ENCODE measurements at places on chromosomes 12 and 14.

DNA sequence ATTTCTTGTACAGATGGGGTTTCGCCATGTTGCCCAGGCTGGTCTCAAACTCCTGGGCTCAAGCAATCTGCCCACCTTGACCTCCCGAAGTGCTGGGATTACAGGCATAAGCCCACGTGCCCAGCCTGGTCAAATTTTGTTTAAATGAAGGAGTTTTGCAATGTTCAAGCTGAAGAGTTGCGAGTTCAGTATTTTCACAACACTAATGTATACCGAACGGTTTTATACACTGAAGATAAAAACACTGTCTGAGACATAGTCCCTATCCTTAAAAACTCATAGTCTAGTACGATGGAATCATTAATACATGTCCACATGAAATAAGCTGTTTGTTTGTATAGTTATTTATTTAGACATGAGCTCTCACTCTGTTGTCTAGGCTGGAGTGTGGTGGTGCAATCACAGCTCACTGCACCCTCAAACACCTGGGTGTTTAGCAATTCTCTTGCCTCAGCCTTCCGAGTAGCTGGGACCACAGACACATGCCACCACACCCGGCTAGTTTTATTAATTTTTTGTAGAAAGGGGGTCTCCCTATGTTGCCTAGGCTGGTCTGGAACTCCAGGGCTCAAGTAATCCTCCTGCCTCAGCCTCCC lies 15.4 kb downstream of the TRAPPC6B start:
- no peak for DNase-seq

DNA sequence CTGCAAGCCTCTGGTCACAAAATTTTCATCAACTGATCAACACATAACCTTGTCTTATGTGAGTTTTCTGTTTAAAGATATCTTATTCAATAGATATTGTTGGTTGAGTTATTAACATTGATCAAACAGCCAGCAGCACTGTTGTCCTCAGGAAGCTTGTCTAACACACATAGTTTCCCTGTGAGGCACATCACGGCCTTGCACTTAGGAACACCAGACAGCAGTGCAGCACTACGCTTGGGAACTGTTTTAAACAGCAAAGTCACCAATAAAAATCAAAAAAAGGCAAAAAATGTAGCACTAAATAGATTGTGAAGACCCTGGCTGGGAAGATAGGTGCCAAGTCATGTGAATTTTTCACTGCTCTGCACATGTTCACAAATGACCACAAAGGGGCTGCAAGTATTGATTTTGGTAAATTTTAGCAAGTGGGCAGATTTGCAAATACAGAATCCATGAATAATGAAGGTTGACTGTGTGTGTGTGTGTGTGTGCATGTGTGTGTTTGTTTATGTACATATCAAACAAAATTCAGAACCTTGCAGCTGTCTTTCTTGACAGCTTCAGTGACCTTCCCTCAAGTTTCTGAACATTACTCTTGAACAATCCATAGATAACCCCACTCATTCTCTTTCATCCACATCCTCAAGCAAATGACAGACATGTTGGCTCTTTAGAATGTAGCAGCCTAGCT lies 28.9 kb downstream of the VDR start:
- no peak for DNase-seq

- DNase-seq = no peak
Measured at GRCh38 chr12:85350356-85350755, 70.3 kb downstream of the ALX1 start.

- DNase-seq = no peak
Measured at GRCh38 chr12:113955109-113955970, 10.8 kb downstream of the RBM19 start.

DNA sequence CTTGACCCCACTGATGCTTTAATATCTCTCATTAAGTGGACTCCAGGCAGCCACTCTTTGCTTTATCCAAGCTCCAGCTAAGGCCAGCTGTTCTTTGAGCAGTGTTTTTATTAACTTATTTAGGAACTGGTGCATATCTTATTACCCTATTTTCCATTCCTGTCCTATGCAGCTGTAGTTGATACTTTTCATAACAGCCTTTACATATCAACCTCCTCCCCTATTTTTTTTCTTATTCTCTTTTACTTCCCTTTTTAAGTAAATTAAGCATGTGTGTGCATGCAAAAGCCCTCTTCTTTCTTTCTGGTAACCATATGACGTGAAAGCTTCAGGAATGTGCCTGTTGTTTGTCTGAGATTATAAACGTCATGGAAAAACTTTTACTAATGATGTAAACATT lies 121.2 kb downstream of the PTPRQ start:
- no peak for DNase-seq

DNA sequence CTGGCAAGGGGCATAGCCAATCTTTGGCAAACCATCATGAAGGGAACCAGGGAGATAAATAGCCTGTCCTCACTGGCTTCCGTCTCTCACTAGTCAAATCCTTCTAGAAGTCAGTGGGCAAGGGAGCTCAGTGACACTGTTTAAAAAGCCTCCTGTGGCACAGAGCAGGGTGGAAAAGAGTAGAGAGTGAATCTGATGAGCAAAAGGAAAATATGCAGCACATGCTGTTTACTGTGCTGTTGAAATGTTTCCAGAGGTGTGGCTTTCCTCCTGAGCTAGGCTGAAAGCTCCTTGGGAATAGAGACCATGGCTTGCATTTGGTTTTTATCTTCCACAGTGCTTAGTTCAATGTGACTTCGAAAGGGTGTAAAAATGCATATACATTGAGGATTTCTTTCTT lies 7.7 kb upstream of the DYRK2 start:
- no peak for DNase-seq

DNA sequence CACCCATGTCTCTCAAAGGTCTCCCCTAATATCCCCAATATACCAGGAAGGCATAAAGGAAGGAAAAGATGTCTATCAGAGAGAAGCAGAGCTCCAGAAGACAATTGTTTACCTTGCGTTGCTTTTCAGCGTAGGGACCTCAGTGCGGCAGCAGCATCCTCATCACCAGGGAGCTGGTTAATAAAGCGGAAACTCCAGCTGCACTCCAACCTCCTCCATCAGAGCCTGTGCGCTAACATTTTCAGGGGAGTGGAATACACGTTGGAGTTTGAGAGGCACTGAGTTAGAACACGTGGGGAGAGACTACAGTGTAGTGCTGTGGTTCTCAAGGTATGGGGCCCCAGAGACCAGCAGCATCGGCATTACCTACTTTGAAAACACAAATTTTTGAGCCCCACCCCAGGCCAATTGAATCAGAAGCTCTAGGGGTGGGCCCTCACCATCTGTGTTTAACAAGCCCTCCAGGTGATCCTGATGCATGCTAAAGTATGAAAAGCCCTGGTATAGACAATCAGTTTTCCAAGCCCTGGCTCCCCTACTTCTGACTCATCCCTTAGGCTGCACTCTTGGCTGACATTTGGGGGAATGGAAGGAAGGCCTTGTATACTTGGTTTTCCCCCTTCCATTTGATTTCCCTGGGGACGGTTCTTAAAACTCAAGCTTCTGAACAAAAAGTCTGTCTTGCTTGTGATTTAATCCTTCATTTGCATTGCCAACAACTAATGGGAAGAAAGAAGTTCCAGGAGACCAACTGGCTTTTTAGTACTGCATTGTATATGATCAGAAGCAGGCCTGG lies 419.0 kb upstream of the CCDC196 start:
- no peak for DNase-seq
